ENCODE measurements at places on chromosomes 4 and X.

- no peak for DNase-seq
These were observed 13.9 kb downstream of the ANAPC10 start for GRCh38 chr4:145083891-145084605.

- DNase-seq, result no peak
These were observed 63.9 kb upstream of the PSAPL1 start for GRCh38 chr4:7498446-7499200.

GRCh38 chr4:185305979-185306442 is 89.7 kb downstream of the LRP2BP start:
- no peak for DNase-seq

DNA sequence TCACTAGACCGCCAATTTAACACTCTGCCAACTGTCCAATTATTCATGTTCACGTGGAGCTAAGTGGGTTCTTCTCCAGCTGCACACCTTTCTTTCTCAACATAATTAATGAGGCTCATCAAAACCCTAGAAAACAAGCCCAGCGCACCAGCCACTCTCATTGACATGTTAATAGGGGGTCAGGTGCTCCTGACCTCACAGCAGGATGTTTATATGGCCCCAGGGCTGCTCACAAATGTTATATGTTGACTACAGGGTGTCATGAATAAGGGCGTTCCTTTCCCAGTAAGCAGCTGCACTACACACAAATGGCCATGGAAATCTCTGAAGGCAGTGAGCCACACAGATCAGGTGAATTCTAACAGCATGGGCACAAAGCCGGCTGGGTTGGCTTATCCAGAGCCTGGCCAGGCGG is 209.8 kb downstream of the MGST2 start:
- DNase-seq, result no peak

GRCh38 chr4:89119836-89120235 is 8.5 kb downstream of the TIGD2 start:
- DNase-seq, result no peak

DNA sequence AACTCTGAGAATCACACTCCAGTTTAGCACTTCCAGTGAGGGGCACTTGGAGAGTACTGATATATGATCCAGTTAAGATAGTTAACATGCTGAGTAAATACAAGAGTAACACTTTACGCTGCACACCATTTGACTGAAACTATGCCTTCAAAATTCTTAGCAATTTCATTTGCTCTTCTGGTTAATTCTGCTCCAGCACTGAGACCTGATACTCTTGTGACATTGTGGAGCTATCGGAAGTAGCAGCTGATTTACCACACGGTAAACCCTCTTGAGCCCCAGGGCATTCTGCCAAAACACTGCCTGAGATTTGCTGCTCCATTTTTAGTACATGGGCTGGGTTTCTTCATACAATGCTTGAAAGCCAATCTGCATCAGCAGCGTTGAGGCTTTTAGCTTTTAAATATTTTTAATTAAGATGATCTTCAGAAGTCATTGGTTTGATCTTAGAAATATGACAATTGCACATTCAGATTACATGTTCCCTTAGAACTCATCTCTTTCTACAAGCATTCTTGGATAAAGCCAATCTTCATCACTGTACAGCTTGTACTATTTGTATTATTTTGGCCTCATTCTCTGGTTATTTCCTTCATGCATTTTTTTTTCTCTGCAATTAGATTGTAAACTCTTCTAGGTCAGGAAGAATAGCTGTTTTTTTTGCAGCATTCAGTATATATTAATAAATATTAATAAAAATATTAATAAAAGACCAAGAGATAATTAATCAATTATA is 67.8 kb upstream of the ETNPPL start:
- DNase-seq, result no peak

- no peak for DNase-seq
These were observed 56.8 kb downstream of the JADE1 start for GRCh38 chr4:128866269-128866668.

DNA sequence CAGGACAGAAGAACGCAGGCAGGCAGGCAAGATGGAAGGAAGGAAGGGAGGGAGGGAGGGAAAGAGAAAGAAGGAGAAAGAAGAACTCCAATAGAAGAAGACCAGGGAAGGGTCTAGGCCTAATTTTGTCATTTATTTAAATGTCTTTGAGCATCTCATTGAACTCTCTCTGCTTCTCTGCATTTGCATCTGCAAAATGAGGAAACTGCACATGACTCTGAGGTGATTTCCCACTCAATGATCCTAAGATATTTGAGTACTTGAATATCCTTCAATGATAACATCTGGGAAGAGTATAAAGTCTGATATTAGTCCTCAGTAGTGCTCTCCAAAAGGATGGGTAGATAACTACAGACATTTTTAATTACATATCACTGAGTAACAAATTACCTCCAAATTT is 33.1 kb upstream of the RBPJ start:
- DNase-seq, result no peak

DNA sequence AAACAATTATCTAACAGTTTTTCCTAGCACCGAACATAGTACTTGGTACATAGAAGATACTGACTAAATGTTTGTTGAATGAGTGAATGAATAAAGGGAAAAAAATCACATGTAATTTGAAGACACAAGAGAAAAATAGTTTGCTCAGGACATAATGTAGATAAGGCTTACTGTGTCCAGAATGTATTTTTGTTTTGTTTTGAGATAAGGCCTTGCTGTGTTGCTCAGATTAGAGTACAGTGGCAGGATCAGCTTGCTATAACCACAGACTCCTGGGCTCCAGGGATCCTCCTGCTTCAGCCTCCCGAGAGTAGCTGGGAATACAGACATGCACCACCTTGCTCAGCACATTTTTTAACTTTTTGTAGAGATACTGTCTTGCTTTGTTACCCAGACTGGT is 6.5 kb downstream of the FAM199X start:
- DNase-seq, result no peak

DNA sequence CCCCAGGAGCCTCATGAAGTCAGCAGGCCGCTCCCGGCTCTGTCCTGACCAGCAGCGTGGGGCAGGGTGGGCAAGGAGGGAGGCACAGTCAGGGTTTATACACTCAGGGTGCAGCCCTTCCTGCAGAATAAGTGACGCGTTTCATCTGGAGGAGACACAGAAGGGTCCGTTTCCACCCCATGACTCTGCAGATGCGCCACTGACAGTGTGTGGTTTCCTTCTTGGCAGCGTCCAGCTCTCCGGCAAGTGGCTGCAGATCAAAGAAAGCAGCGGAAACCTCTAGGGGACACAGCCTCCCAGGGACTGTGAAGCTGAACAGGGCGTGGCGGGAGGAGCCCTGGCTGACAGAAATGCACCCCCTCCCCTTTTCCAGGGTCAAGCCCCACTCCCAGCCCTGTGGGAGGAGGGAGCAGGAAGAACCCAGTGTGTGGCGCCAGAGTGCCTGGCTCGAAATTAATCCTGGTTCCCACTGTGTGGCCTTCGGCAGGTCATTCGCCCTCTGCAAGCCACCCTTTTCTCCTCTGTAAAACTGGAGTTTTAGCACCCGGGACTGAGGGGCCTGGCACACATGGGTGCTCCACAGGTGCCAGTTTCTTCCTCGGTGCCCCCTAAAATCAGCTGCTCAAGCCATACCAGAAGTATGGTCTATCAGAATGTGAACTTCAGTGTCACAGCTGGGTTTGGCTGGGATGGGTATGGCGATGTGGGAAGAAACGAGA is 17.3 kb upstream of the TBC1D14 start:
- no peak for DNase-seq

All from activated T-cell treated with anti-CD3 and anti-CD28 coated beads for 24 hours (primary cell).